KG1 (cell line): ENCODE measurements at places on chromosomes 7 and 10.

GRCh38 chr10:79047875-79048638 lies 20.7 kb upstream of the ZMIZ1 start:
- peak; percentile 38 for DNase-seq

DNA sequence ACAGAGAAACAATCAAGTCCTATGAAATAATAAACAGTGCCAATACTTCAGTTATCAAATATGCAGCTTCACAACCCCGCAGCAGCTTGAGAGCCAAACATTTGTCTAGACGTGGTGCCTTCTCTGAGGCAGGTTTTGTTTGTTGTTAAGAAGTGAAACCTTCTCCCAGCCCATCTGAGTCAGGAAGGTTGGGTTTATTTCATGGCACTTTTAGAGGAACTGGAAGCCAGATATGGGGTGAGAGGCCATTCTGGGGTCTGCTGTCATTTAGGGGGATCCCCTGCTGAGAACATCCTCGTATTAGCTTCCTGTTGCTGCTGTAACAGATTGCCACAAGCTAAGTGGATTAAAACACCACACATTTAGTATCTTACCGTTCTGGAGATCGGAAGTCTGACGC lies 113.6 kb downstream of the GRK5 start:
- no peak for DNase-seq

GRCh38 chr7:82810558-82811259 lies 352.0 kb downstream of the PCLO start:
- peak; percentile 20 for DNase-seq

- DNase-seq: no peak
Measured at GRCh38 chr7:150951181-150951520, 27.0 kb downstream of the KCNH2 start.

DNA sequence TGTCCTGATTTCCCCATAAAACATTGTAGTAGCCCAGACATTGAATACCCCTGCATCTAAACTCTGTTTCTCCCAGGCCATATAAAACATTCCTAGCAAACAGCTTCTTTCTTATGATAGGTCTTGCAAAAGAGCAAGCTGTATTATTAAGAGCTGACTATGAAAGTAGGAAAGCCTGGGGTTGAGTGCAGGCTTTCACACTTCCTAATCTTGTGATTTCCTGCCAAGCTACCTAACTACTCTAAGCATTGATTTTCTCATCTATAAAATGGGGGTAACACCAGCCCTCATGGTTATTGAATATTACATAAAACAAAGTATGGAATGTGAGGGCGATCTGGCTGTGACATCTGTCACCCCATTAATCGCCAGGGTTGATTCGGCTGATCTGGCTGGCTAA lies 81.8 kb downstream of the ZNF277 start:
- no peak for DNase-seq

GRCh38 chr10:50417486-50417885 lies 166.2 kb upstream of the ASAH2 start:
- no peak for DNase-seq

GRCh38 chr10:111830359-111830758 lies 353.2 kb downstream of the GPAM start:
- no peak for DNase-seq

DNA sequence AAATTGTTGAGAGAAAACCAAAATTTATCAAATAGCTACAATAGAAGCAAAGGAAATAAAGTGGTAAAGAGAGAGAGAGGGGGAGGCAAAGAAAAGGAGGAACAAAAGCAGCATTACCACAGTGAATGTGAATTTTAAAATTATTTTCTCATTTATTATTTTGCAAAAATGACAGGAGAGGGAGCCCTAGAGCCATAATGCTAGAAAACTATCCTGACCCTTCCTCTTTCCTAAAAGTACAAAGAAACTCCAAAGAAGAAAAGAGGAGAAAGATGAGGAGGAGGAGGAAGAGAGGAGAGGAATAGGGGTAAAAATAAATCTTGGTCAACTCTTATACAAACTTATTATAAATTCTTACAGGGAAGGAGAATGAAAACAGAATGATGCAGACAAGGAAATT lies 921.5 kb downstream of the NRG3 start:
- no peak for DNase-seq

GRCh38 chr10:70683940-70684339 lies 11.6 kb downstream of the ADAMTS14 start:
- no peak for DNase-seq

DNA sequence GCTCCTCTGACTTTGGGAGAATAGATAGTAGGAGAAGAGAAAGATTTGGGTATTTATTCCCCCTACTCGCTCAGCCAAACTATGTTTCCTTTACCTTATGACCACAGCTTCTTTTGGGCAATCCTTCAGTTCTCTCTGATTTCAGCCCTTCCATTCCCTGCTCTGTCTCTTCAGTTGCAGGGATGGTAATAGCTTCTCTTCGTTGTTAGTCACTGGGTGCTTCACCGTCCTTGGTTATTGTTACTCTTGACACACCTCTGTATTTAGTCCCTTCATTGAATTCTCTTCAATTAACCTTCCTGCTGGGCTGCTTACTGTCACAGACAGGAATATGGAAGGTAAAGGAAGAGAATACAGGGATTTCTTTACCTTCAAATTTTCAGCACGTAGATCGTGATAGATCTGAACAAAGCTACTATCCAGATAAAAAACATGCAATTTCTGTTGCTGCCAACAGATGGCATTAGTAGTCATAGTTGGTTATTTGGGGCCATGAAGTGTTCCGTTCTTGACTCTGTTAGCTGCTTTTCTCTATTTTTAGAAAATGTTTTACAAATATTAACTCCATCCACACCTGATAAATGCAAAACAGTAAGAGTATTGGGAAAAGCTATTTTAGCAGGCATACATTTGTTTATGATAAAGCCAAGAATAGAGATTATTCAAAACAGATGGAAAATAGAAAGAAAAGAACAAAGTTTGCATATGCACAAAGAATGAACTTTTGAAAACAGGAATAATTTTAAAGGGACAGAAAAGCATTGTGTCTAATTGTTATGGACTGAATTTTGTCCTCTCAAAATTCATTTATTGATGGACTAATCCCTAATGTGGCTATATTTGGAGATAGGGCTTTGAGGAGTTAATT lies 14.0 kb upstream of the PTTG1IP2 start:
- DNase-seq: peak; percentile 24

DNA sequence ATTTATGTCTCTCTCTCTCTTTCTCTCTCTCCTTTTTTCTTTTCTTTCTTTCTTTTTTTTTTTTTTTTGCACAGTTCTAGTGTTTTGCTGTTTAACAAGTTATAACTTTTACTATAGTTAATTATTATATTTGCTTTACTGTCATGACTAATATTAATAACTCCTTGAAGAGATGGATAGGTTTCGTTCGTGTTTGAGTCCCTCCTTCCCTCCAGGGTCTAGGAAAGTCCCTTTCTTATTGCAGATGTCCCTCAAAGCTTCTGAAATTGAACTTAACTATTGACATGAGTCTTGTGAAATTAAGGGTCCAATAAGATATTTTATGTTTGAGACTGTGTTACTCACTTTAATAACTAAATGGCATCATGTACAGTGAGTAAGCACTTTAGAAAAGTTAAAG lies 131.4 kb downstream of the PLXDC2 start:
- no peak for DNase-seq

DNA sequence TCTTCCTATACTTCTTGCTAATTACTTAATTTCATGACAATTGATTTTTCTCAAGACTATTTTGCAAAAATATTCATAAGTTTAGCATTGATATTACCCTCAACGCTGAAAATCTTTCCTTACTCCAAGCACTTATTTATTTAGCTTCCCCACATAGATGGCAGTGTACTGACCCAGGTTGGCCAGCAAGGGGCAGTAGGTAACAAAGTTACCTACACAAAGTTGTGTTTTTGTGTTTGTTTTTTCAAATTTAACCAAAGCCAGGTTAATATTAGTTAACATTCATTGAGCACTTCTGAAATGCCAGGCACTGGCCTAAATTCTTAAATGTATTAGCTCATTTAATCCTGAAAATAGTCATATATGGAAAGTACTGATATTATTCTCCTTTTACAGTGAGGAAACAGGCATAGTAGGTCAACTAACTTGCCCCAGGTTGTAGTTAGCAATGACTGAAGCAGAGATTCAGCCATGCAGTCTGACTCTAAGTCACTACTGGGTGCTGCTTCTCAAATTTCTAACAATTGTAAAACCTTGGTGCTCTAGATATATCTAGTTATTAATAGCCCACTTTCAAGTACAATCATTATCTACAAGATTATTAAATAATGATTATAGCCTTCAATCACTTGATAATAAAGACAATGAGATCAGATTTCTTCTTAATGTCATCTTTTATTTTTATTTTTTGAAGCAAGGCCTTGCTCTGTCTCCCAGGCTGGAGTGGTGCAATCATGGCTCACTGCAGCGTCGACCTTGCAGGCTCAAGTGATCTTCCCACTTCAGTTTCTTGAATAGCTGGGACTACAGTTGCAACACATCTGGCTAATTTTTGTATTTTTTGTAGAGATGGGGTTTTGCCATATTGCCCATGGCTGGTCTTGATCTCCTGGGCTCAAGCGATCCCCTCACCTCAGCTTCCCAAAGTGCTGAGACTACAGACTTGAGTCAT lies 5.8 kb upstream of the GGCT start:
- DNase-seq: peak; percentile 17
